ENCODE measurements at places on chromosomes 6 and 20. TPM values are rescaled to one million over a fixed set of nuclear protein-coding genes. Genes with fewer than 3 reads are reported as not detected.

- no peak overlapping the region for H3K27ac ChIP-seq
- H3K36me3 ChIP-seq = no peaks in the 10 kb centered on the region
- no peak overlapping the region for H3K4me3 ChIP-seq
- H3K4me1 ChIP-seq = no peaks in the 10 kb centered on the region
- no peak for DNase-seq
- H3K27me3 ChIP-seq = no peaks in the 10 kb centered on the region
These were observed 73.5 kb upstream of the NFATC2 start for GRCh38 chr20:51616060-51616459.

DNA sequence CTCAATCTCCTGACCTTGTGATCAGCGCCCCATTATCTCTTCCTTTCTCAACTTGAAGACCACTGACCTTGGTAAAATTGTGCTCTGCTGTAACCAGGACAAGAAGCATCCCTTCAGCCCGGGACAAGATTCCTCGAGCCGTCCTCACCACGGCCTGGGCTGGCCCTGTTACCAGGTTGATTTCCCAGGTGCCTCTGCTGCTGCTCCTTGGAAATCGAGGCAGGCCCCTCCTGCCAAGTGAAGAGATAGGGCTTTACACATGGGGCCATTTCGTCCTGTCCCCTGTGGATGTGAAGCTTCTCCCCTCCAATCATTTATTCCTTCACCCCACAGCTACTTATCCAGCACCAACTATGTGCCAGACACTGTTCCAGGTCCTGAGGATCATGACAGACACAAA lies 21.5 kb downstream of the RAB44 start:
- H3K27ac ChIP-seq = no peak overlapping the region
- H3K4me3 ChIP-seq = no peak overlapping the region

GRCh38 chr6:40719671-40720374 lies 132.7 kb upstream of the LRFN2 start:
- no peak overlapping the region for H3K4me3 ChIP-seq
- no peaks in the 10 kb centered on the region for H3K36me3 ChIP-seq
- no peaks in the 10 kb centered on the region for H3K27me3 ChIP-seq
- H3K27ac ChIP-seq = no peak overlapping the region

- 0 out of 2 replicates have a peak overlapping the region, but pooled peaks have one; percentile 22 for H3K27ac ChIP-seq
- DNase-seq = no peak
- H3K4me1 ChIP-seq = peaks cover 10% of the 10 kb centered on the region
- peak overlapping the region; percentile 93 for H3K4me3 ChIP-seq
- no peaks in the 10 kb centered on the region for H3K36me3 ChIP-seq
These were observed 278 bp downstream of the UST start for GRCh38 chr6:148747145-148747470.

- no peak overlapping the region for H3K4me3 ChIP-seq
- DNase-seq = no peak
- H3K4me1 ChIP-seq = no peaks in the 10 kb centered on the region
- no peaks in the 10 kb centered on the region for H3K36me3 ChIP-seq
- no peak overlapping the region for H3K27ac ChIP-seq
- no peaks in the 10 kb centered on the region for H3K27me3 ChIP-seq
These were observed 368.3 kb upstream of the BTBD3 start for GRCh38 chr20:11549172-11550103.

- no peak overlapping the region for H3K4me3 ChIP-seq
- H3K27ac ChIP-seq = no peak overlapping the region
- no peaks in the 10 kb centered on the region for H3K36me3 ChIP-seq
- no peaks in the 10 kb centered on the region for H3K4me1 ChIP-seq
- DNase-seq = no peak
These were observed 7.7 kb upstream of the LRRN4 start for GRCh38 chr20:6061544-6061943.

- H3K27ac ChIP-seq = no peak overlapping the region
- H3K27me3 ChIP-seq = no peaks in the 10 kb centered on the region
- no peak for DNase-seq
- H3K36me3 ChIP-seq = no peaks in the 10 kb centered on the region
- no peak overlapping the region for H3K4me3 ChIP-seq
These were observed 6.5 kb downstream of the TMEM170B start for GRCh38 chr6:11543919-11544518.

- no peak overlapping the region for H3K27ac ChIP-seq
- peaks cover 13% of the 10 kb centered on the region for H3K4me1 ChIP-seq
- peak overlapping the region; percentile 21 for H3K4me3 ChIP-seq
- DNase-seq = no peak
These were observed 66.6 kb upstream of the CCDC167 start for GRCh38 chr6:37566111-37566949.

DNA sequence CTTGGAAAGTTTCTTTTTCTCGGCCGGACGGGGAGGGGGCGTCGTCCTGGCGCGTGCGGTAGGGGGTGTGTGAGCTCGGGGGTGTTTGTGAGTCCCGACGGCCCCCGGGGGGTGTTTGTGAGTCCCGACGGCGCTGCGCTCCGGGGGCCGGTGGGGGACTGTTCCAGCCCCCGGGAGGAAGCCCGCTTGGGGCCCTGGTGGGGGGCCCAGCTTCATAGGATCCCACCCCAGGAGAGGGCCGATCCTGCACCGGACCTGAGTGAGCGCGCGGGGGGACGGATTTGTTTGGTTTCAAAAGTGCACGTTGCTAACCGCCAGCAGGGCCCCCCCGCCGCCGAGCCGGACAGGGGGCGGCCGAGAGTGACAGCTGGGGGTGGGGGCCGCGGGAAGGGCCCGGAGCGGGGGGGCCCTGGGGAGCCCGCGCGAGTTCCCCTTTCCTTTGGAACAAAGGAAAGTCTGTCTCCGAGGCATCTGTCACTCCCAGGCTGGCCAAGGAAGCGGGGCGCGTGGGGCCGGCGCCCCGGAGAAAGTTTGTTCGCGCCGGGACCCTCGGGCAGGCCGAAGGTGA lies 485 bp downstream of the TGIF2 start:
- H3K27ac ChIP-seq = peak overlapping the region; percentile 54
- DNase-seq = no peak
- H3K36me3 ChIP-seq = no peaks in the 10 kb centered on the region
- H3K4me3 ChIP-seq = peak overlapping the region; percentile 68
- H3K27me3 ChIP-seq = no peaks in the 10 kb centered on the region
- H3K4me1 ChIP-seq = peaks cover 14% of the 10 kb centered on the region

DNA sequence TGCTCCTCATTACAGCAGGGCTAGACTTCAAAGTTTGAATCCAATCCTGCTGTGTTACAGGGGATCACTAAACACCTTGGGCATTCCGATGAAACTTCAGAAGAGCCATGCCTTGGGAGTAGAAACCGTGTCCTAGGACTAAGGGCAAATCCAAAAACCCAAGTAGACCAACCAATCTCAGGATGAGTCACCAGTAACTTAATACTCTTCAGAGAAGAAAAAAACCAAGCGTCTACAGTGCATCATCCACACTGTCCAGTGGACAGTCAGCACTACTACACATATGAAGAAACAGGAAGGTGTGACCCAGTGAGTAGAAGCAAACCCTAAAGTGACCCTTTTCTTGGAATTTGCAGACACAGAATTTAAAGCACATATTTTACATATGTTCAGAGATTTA lies 39.5 kb upstream of the VAPB start:
- no peak overlapping the region for H3K27ac ChIP-seq
- no peak overlapping the region for H3K4me3 ChIP-seq
- DNase-seq = no peak
- no peaks in the 10 kb centered on the region for H3K27me3 ChIP-seq
- H3K4me1 ChIP-seq = no peaks in the 10 kb centered on the region

GRCh38 chr6:106152952-106153351 lies 66.8 kb downstream of the PRDM1 start:
- DNase-seq = no peak
- H3K4me3 ChIP-seq = no peak overlapping the region
- no peaks in the 10 kb centered on the region for H3K27me3 ChIP-seq
- no peaks in the 10 kb centered on the region for H3K36me3 ChIP-seq
- no peaks in the 10 kb centered on the region for H3K4me1 ChIP-seq

GRCh38 chr6:33585403-33586107 lies 5.5 kb upstream of the BAK1 start:
- no peak overlapping the region for H3K27ac ChIP-seq
- peak; percentile 96 for DNase-seq
- peaks cover 5% of the 10 kb centered on the region for H3K4me1 ChIP-seq
- no peaks in the 10 kb centered on the region for H3K36me3 ChIP-seq
- no peaks in the 10 kb centered on the region for H3K27me3 ChIP-seq
- H3K4me3 ChIP-seq = no peak overlapping the region

DNA sequence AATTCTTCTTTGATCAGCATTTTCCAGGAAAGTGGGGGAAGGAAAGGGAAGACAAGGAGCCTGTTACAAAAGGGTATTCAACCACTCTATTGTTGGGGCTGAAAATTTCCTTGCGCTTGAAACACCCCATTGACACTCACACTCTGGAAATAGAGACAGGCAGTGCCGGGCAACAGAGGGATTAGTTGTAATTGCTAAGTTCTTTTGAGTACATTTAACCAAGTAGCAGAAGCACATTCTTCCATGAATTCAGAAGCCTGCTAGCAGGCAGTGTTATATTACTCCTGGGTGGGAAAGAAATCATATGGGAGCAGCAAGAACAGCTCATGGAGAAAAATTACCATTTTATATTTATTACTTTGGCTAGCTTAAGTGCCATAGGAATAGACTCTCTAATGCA lies 745.5 kb downstream of the C6orf118 start:
- H3K27ac ChIP-seq = no peak overlapping the region
- H3K27me3 ChIP-seq = no peaks in the 10 kb centered on the region
- H3K4me3 ChIP-seq = no peak overlapping the region
- H3K4me1 ChIP-seq = no peaks in the 10 kb centered on the region
- no peak for DNase-seq

GRCh38 chr6:82022614-82023129 lies 224.9 kb downstream of the IBTK start:
- H3K27ac ChIP-seq = no peak overlapping the region
- no peak for DNase-seq
- H3K36me3 ChIP-seq = no peaks in the 10 kb centered on the region
- H3K4me3 ChIP-seq = no peak overlapping the region
- H3K4me1 ChIP-seq = no peaks in the 10 kb centered on the region

DNA sequence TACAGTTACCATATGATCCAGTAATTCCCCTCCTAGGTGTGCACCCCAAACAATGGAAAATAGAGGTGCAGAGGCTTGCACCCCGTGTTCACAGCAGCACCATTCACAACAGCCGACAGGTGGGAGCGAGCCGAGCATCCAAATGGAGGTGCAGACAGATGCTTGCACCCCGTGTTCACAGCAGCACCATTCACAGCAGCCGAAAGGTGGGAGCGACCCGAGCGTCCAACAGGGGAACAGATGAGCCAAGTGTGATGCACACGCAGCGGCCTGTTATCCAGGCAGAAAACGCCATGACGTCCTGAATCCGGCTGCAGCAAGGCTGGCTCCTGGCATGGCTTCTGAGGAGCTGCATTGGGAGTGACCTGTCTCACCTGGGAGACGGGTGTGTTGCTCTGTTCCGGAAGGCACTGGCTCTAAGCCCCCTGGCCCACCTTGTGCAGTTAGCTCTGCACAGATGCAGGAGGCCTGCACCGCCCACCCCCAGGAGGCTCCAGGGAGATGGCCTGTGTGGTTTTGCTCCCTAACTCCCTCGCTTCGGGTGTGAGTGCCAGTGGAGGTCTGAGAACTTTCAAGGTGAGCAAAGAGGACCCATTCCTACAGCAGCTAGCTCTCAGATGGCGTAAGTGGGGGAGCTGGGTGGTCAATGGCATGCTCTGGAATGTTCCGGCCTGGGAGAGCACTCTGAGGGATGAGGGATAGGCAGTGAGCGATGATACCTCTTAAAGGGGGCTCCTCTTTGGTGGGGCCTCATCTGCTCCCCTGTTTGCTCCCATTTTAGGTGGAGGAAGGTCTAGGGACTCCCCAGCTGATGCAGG lies 47.8 kb upstream of the FRMD1 start:
- peaks cover 4% of the 10 kb centered on the region for H3K27me3 ChIP-seq
- DNase-seq = no peak
- no peak overlapping the region for H3K27ac ChIP-seq

DNA sequence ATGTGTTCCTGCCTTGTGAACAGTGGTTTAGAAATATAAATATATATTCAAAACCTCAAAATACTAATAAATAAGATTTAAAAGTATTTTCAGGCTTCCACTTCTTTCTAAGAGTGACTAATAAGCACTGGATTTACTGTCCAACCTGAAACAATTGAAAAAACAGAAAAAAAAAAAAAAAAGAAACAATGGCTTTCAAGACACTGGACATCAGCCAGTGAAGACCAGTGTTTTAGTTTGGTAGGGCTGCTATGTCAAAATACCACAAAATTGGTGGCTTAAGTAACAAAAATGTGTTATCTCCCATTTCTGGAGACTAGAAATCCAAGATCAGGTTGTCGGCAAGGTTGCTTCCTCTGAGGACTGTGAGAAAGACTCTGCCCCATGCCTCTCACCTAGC lies 101.4 kb upstream of the PDE7B start:
- no peaks in the 10 kb centered on the region for H3K27me3 ChIP-seq
- DNase-seq = no peak
- no peak overlapping the region for H3K27ac ChIP-seq
- H3K4me1 ChIP-seq = no peaks in the 10 kb centered on the region

DNA sequence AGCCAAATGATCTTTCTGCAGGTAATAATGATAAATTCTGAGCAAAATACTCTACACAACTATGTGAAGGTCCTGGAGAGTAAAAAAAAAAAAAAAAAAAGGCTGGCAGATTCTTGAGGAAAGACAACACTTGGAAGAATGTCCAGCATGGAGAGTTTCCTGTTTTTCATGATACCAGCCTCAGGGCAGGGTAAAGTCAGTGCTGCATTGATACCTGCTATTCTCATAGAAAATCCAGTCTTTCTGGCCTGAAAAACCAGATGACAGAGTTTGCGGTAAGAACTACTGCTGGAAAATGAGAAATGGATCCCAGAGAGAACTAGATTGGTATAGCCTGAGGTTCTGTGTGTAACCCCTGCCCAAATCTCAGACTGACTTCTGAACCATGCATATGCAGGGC lies 89.1 kb downstream of the AFG1L start:
- H3K4me3 ChIP-seq = no peak overlapping the region
- H3K4me1 ChIP-seq = no peaks in the 10 kb centered on the region
- no peaks in the 10 kb centered on the region for H3K27me3 ChIP-seq
- no peak overlapping the region for H3K27ac ChIP-seq
- H3K36me3 ChIP-seq = no peaks in the 10 kb centered on the region

DNA sequence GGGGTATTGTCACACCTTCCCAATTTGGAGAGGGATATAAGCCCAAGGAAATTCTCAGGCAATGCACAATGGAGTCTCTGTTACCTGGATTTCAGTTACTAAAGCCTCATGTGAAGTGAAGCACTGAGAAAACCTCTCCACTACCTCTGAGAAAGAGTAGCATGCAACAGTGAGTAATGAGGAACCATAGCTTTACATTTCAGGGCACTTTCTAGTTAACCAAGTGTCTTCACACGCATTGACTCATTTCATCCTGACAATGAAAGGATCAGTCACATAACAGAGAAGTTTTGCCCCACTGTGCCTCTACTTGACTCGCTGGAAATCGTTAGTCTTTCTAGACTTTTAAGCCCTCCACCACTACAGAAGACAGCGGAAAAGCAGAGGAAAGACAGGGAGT lies 86.2 kb upstream of the ARID1B start:
- peaks cover 7% of the 10 kb centered on the region for H3K4me1 ChIP-seq
- no peak for DNase-seq
- H3K36me3 ChIP-seq = no peaks in the 10 kb centered on the region
- H3K27me3 ChIP-seq = no peaks in the 10 kb centered on the region
- H3K27ac ChIP-seq = no peak overlapping the region

Gene LRRN4
- total RNA-seq = 0.61 TPM

Gene TNF
- total RNA-seq = not detected

Gene CST4
- total RNA-seq = not detected

Gene SMLR1
- not detected for total RNA-seq

Gene FNDC11
- total RNA-seq = 2.5 TPM

Gene BNIP5
- not detected for total RNA-seq

Gene HFE
- 1.6 TPM for total RNA-seq

Data from H1 (cell line).